ENCODE measurements at places on chromosomes 13 and 19.

DNA sequence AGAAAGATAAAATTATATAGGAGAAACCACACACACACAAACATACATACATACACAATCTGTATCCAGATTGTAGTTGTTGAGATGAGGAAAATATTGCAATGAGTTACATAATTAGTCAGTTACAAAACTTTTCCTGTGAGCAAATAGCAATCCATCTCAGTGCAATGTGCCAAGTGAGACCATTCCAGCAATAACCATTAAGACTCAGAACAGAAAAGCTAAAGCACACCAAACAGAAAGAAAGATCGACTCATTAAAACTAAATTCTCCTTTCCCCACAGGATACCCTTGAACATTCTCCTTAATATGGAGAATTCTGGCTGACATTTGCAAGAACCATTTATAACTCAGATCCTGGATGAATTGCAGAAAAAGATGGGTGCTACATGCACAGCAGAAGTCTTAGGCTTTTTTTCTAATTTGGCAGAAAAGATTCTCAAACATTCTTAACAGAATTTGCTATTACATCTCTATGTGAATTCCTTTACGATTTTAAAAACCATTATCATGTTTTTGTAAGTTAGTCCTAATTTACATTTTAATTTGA, 1341.2 kb upstream of the SPRY2 start:
- DNase-seq: no peak

DNA sequence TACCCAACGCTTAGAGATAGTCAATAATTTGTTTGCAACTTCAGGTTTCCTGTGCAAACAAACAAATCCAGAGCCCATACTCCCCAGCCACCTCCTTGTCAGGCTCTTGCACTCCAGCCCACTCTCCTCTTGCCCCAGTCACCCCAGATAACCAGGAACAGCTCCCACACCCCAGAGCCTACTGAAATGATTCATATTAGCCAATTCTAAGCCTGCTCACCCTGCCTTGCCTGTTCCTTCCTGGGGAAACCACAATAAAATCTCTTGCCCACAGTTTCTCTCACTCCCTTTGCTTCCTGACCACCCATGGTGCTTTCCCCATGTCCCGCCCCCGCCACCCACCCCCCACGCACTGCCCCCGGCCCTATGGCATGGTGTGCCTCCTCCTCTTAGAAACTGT, 3.8 kb upstream of the ACTL9 start:
- DNase-seq: no peak

- DNase-seq: no peak
Observed at GRCh38 chr13:34627509-34628208, 314.4 kb upstream of the NBEA start.

DNA sequence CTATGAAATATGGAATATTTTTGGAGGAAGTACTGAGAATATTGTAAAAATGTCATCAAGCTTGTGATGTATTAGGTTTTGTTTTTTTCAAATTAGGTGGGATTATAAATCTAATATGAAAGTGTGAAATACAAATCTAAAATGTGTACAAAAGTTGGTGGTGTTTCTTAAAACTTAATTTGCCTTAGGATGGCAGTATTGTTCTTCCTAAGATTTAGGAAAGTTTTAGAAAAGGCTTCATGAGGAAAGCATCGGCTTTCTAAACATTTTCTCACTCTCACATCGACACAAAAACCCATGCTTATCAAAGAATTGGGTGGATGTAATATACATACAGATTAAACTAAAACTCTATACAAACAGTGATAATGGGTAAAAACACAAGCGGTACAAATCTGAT, 972.0 kb upstream of the PCDH20 start:
- no peak for DNase-seq

GRCh38 chr19:41144403-41144802, 30.2 kb downstream of the CYP2F1 start:
- DNase-seq: peak; percentile 86

DNA sequence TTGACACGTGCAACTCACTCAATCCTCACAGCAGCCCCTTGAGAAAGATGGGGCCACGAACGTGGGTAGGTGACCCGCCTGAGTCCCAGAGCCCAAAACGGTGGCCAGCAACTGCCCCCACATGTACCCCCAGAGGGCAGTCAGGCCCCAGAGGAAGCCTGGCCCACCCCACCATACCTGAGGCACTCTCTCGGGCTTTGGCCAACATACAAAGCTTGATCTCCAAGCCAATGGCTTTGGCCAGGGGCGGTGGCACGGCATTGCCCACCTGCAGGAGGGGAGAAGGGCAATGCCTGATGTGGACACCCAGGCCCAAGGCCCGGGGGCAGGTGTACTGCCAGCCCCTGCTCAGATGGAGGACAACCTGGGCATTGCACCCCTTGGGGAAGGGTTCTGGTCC, 14.3 kb upstream of the EIF3G start:
- no peak for DNase-seq

- DNase-seq: no peak
Observed at GRCh38 chr13:51681037-51681678, 96.9 kb downstream of the WDFY2 start.

- DNase-seq: no peak
Observed at GRCh38 chr13:98450539-98451111, 126.3 kb downstream of the STK24 start.

GRCh38 chr13:19152403-19152802, 29.2 kb downstream of the TUBA3C start:
- no peak for DNase-seq

- DNase-seq: no peak
Observed at GRCh38 chr19:50490991-50491472, 14.4 kb upstream of the GARIN5A start.

DNA sequence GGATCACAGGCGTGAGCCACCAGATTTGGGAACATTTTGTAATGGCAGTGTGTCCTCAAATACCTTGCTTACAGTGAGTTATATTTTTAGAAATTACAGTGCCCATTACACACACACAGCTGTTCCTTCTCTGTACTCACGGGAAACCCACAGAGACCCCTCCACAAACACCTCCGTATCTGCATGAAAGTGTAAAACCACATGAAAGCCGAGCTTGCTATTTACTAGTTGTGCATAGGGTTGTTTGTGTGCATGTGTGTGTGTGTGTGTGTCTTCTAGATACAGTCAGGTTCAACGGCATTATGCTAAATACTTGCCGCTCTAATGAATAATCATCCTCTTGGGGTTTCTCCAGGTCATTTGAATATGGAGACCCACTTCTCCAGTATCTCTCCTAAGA, 22.3 kb upstream of the LILRA2 start:
- no peak for DNase-seq

- DNase-seq: no peak
Observed at GRCh38 chr19:5290336-5291262, 50.0 kb downstream of the PTPRS start.

- no peak for DNase-seq
Observed at GRCh38 chr13:36819739-36820090, 693 bp downstream of the RFXAP start.

- no peak for DNase-seq
Observed at GRCh38 chr13:45007823-45008222, 18.5 kb downstream of the GPALPP1 start.

DNA sequence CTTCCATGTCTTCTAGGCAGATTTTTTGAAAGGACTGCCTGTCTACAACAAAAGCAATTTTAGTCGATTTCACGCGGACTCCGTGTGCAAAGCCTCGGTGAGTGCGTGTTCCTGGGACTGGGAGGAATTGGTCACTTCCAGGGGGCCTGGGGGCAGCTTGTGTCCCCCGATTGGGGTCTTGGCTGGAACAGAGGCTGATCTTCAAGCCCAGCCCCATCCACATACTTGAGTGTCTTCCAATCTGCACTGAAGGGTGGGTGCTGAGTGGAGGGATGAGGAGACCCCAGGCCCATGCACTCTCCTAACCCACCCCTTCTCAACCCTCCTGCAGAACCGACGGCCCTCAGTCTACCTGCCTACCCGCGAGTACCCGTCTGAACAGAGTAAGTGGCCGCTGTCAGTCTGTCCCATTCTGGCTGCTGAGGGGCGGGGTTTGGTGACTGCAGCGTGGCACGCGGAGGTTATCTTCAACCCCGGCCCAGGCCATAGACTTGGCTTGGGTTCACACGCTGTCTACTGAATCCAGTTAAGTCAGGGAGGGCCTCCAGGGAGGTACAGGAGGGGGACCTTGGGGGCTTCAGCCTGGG, 4.7 kb downstream of the DDA1 start:
- no peak for DNase-seq

GRCh38 chr19:28514166-28514565, 698.8 kb downstream of the UQCRFS1 start:
- no peak for DNase-seq

GRCh38 chr13:110700641-110701040, 5.3 kb downstream of the CARS2 start:
- DNase-seq: no peak

DNA sequence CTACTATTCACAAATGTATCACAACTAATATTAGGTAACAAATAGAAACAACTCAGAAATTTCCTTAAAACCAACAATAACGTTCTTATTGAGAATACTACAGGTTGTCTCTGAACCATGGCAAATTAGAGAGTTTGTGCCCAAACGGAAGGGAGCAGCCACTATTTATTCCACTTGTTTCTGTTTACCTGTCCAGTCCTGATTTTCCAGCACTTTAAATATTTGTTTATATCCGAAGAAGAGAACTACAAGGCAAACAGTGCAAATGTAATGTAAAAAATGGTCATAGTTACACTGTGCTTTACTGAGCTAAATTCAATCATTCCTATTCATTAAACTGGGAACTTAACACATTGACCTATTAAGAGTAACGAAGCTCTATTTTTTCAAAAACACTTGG, 9.2 kb downstream of the SUCLA2 start:
- no peak for DNase-seq

GRCh38 chr19:12052497-12053169, at the start of gene ZNF878:
Gene ZNF878 (minus strand): TSS chr19:12052961. CDS start chr19:12052801, 160 bp downstream.
- peak; percentile 82 for DNase-seq

GRCh38 chr13:32882691-32883090, 133.5 kb upstream of the KL start:
- no peak for DNase-seq

- DNase-seq: peak; percentile 70
Observed at GRCh38 chr19:46616631-46617322, 8.1 kb downstream of the PTGIR start.

DNA sequence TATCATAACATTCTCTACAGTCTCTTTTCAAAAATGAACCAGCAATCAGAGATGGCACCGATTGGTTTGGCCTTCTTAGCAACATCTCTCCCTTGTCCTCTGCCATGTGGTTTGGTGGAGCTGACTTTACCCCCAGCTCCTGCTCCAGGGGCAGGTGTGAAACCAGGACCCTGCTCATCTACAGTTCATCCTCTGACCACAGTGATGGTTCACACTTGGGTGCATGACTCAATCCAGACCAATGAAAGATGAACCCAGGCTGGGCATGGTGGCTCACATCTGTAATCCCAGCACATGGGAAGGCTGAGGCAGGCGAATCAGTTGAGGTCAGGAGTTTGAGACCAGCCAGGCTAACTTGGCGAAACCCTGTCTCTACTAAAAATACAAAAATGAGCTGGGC, 33.6 kb upstream of the FFAR2 start:
- DNase-seq: no peak

GRCh38 chr13:41675306-41675705, 218.0 kb downstream of the RGCC start:
- DNase-seq: no peak

DNA sequence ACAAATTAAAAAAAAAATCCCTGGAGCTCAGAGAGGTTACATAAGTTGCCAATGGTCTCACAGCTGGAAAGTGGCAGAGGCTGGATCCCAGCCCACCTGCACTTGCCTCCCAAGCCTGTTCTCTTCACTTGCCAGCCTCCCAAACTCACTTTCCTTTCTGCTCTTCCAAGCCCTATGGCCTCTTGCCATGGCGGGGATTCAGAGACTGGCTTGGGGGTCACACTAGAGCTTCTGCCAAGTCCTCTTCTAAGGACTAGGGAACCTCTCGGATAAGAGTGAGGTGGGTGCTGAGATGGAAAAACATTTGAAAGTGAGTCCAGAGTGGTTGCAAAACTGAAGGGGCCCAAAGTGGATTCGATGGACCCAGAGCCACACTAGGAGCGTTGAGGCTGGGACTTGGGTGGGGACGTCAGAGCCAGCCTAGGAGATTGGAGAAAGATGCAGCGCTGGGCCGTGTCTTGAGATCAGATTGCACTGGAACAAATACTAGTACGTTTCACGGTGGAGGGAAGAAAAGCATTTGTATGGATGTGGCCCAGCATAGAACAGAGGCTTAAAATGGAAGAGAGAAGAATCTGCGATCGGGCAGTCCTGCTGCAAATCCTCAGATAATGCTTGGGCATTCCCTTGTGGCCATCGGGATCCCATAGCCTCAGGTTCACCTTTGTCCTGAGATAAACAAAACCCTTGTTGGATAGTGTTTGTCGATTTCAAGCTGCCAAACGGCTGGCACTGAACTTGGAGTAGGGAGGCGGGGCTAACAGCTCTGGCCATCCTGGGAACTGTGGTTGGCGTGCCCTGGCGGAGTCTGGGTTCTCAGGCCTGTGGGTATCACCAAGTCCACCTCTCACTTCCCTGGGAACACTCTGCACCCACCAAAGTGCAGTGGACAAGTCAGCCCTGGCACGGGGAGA, 84.8 kb downstream of the ING1 start:
- peak; percentile 82 for DNase-seq

- DNase-seq: peak; percentile 54
Observed at GRCh38 chr19:45677351-45678230, 9.6 kb downstream of the GIPR start.

GRCh38 chr13:112987682-112988024, 18.6 kb downstream of the MCF2L start:
- no peak for DNase-seq

GRCh38 chr13:33520468-33520839, 234.9 kb upstream of the STARD13 start:
- no peak for DNase-seq

GRCh38 chr19:45973553-45974338, at the start of gene NOVA2:
Gene NOVA2 (minus strand): TSS chr19:45973865. CDS start chr19:45973351, 514 bp downstream.
- DNase-seq: peak; percentile 63

- no peak for DNase-seq
Observed at GRCh38 chr13:110399801-110400200, 92.7 kb downstream of the COL4A2 start.

Data from left lobe of liver (tissue), 2 donors.